ENCODE measurements at places on chromosomes 1 and 21. TPM values are rescaled to one million over a fixed set of nuclear protein-coding genes. Genes with fewer than 3 reads are reported as not detected.

Gene RER1
- 55.3 TPM for total RNA-seq

- DNase-seq, result no peak
These were observed 148.7 kb upstream of the SPAG17 start for GRCh38 chr1:118333601-118334210.

Gene RNF186
- total RNA-seq, result not detected

DNA sequence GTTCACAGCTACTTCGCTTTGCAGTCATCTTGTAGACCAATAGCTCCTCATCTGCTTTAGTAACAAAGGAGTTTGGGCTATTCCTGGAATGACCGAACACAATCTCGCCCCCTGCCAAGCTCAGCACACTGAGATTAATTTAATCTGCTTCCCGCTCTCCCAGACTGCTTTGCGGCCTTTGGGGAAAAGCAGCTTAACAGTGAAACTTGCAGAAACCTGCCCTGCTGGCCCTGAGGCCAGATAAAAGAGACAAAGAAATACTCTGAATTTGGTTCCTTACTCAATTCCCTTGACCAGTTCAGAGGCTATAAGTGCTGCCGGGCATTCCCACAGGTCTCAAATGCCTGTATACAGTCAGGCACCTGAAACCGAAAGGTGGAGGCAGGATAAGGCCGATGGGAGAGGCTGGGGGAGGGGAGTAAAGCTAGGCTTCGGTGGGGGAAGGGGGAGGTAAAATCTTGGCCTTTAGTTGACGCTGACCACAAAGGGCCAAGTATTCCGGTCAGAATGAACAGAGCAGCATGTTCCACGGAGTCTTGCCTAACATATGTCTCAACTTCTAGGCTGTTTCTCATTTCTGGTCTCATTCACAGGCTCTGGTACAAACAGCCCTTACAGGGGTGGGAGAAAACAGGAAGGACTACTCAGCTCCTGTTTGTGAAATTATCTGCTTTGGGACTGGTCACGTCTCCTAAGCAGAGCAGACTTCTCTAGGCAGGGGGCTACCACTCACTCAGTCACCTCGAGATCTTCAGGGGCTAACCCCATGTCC lies 17.7 kb upstream of the A3GALT2 start:
- peak; percentile 90 for DNase-seq

GRCh38 chr21:31675960-31676359 lies 16.5 kb downstream of the SOD1 start:
- DNase-seq, result no peak

Gene C8A
- total RNA-seq, result not detected

Gene PBX1
- 43.1 TPM for total RNA-seq

DNA sequence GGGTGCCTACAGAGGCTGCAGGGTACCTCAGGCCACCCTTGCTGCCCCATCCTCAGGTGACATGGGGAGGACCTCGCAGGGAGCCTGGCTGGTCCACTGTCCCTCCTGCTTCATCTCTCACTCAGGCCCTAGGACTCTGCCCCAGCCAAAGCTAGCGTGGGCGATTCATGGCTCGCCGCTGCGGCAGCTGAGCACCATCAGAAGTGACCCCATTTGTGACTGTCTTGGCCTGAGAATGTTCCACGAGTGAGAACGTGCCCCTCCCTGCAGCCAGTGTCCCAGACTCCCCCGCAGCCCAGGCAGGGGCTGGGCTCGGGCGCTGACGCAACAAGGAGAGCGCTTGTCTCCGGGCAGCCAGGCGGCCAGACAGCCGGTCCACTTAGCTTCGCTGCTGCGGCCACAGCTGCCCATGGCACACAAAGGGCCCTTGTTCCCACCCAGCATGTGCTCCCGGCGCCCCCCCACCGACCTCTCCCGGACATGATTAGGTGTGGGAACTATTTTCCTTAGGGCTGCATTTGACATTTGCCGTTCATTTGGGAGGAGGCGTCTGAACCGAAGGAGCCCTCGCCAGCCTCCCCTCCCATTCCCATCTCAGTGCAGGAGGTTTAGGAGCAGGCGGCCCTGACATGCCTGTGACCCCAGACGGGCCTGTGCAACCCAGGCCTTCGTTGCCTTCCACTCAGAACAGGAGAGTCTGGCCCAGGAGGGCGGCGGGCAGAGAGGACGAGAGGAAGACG lies 19.3 kb upstream of the POFUT2 start:
- DNase-seq, result peak; percentile 67

DNA sequence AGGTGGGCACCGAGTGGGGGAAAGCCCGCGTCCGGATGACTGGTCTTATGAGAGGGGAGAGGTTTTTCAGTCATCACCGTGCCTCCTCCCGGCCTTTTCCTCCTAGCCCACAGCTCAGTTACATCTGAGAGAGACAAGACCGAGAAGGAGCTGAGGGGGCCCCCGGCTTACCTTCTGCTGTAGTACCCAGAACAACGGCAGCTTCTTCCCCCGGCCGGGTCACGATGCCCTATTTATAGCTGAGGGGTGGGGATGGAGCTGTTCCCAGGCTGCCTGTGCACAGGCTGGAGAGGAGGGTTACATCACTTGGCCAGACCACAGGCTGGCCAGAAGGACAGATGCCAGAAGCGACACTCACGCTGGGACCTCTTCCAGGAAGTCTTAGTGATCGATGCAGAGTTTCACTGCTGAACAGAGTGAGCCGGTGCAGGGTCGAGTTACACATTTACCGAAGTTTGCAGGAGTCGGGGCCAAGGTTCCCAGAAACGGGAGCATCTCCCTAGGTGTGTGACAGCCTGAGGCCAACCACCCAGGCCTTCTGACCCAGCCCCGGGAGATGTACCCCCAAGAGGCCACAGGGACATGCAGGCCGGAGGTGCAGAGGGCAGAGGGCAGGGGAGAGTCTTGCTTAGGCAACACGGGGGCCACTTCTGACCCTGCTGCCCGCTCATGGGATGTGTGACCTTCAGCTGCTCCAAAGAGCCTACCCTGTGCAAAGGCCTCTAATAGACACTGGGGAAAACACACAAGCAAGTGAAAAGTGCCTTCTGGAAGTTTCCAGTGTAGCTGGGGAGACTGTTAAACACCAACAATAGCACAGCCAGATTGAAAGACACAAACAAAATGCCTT lies at the start of gene AGT:
Gene AGT (minus strand): TSS at position 208 of the 850 bp plus-strand sequence. CDS start 3,299 bp downstream, outside the sequence.
- no peak for DNase-seq

Gene SMIM11
- total RNA-seq, result 6.7 TPM

DNA sequence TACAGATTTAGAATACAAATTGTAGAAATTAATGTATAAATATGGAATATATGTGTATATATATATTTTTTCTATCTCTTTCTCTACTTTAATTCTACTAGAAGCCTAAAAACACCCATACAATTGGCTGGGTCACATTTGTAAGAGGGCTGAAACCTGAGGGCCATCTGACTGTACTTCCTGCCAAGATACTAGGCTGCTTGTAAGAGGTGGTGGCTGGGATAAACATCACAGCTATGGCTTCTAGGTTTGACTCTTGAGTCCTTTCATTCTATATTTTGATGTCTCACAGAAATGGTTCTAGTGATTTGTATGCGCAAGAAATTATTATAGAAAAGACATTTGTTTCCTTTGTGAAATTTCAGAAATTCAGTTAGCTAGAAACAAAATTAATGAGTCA lies 1155.2 kb upstream of the B3GALT2 start:
- DNase-seq, result no peak

- no peak for DNase-seq
These were observed 48.9 kb upstream of the LEPR start for GRCh38 chr1:65371544-65371943.

Gene FCRL6
- 1.8 TPM for total RNA-seq

DNA sequence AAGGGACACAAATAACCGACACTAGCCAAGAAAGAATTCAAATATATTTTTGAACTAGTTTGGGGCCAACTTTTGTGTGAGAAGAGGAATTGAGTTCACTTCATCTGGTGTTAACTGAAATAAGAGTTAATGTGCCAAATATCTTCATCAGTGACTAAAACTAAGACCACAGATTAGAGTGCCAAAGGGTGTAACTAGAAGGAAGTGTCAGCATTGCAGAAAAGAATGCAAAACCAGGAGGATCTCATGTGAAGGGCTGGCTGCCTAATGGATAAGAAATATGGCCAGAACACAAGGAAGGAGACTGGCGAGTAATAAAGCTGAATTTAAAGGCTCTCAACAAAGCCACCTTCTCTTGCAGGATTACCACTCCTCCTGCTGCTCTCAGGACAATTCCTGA lies 61.8 kb upstream of the LRRC8D start:
- no peak for DNase-seq

- DNase-seq, result no peak
These were observed 115.4 kb downstream of the RIPK4 start for GRCh38 chr21:41651406-41651805.

Gene GJA5
- 83.5 TPM for total RNA-seq

- peak; percentile 75 for DNase-seq
These were observed 26.4 kb downstream of the FOXO6 start for GRCh38 chr1:41387667-41388091.

- DNase-seq, result no peak
These were observed 2.3 kb downstream of the CD53 start for GRCh38 chr1:110875216-110875731.

DNA sequence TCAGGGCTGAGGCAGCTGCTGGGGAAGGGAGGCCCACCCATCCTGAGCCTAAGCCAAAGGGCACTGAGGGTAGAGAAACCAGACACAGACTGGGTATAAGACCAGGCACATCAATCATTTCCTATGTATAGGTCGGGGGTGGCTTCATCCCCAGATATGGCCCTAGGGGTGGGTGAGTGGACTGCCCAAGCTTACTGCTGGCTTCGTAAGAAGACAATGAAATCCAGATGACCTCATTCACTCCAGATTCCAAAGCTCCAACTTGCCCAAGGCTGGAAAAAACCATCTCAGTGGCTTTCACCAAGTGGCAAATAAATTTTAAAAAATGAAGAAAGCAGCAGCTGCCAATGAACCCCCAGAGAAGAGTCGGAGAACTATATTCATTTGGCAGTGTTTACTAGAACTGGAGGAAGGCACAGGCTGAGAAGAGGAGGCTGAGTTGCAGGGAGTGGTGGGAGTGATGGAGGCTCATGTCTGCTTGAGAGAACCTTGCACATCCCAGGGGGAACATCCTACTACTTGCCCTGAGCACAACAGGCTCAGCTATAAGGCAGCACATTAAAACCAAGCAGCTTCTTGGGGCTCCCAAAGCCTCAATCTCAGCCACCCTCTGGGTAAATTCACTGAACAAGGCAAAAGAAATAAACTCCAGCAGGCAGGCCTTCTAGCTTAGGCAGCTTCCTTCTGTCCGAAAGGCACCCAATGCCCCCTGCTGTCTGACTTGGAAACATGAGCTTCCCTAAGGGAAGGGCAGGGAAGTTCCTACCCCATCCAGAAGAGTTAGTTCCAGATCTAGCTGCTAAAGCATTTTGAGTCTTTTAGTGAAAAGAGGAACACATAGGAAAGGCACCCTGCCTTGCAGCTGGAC lies 14.1 kb downstream of the PEA15 start:
- no peak for DNase-seq

Gene CLDN14
- total RNA-seq, result not detected

DNA sequence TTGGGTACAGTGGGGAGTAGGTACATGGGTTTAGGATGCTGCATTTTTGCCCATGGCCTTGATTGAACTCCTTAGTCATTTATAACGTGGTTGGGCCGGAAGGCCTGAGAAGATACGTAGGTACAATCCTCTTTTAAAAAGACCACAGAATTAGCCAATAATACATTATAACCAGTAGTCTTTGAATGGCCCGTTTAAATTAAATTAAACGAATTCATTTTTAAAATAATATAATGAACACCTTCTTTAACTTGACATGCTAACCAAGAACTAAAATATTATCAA lies 20.1 kb upstream of the ADAR start:
- no peak for DNase-seq

- no peak for DNase-seq
These were observed 1.1 kb downstream of the TXNIP start for GRCh38 chr1:145995148-145995881.

DNA sequence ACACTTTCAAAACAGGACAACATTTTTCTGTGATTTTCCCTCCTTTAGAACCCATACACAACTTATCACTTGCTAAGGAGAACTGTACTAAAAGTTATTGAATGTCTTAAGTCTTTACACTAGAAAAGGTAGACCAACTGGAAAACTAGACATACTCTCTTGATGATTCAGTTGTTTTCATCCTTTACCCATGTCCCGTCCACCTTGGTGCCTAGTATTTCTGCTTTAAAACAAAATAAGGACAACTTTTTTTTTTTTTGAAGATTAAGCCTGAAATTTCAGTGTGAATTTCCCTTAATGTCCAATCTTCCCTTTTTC lies 4.5 kb downstream of the CDKN2C start:
- no peak for DNase-seq

GRCh38 chr1:3351449-3352298 lies 102.8 kb upstream of the ARHGEF16 start:
- no peak for DNase-seq

DNA sequence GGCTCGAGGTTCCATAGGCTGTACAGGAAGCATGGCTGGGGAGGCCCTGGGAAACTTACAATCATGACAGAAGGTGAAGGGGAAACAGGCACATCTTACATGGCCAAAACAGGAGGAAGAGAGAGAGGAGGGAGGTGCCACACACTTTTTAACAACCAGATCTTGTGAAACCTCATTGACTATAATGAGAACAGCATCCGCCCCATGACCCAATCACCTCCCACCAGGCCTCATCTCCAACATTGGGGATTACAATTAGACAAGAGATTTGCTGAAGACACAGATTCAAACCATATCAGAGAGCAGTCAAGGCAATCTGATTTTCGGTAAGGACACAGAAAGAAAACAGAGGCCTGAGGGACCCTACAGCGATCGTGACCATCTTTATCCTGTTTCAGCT lies 41.7 kb downstream of the TNFRSF9 start:
- no peak for DNase-seq

DNA sequence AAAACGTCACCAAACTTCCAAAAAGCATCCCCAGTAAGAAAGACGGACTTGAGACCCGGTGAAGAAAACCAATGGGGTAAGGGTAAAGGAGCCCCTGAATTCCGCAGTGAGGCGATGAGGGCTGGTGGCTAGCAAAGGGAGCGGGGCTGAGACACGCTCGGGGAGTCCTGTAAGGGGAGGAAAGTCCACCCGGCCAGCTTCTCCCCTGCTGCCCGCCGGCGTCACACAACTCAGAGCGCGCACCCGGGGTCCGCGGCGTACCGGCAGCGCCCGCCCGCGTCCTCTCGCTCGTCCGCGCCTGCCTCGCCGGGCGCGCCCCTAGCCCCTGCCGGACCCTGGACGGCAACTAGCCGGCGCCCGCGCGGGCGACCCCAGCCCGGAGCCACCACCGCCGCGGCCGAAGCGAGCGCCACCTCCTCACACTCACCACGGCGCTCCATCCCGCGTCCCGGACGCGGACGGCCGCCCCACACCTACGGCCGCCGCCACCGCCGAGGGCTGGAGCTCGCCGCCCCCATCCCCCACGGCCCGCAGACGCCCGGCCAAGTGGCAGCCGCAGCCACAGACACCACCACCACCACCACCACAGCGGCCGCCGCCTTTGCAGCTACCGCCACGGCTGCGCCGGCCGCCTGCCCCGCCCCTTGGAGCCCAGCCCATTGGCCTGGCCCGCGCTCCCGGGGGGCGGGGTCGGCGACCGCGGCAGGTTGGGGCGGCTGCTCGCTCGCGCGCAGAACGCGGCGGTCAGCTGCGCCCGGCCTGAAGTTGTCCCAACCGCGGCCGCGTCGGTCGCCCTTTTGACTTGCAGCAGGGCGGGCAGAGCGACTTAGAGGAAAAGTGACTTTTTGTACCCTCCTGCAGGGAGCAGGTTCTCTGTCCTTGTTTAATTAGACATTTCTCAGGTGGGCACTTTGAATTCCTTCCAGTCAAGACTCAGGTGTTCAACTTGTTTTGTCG lies 10.0 kb upstream of the ARHGAP29 start:
- peak; percentile 87 for DNase-seq

GRCh38 chr21:46142582-46143473 lies 12.6 kb downstream of the FTCD start:
- DNase-seq, result no peak

GRCh38 chr21:36338975-36339374 lies 19.0 kb downstream of the MORC3 start:
- DNase-seq, result no peak

Measured in upper lobe of left lung (tissue), 6 donors.